Gastroesophageal sphincter (tissue), 4 donors: ENCODE measurements at places on chromosomes 5 and 9. TPM values are rescaled to one million over a fixed set of nuclear protein-coding genes. Genes with fewer than 3 reads are reported as not detected.

DNA sequence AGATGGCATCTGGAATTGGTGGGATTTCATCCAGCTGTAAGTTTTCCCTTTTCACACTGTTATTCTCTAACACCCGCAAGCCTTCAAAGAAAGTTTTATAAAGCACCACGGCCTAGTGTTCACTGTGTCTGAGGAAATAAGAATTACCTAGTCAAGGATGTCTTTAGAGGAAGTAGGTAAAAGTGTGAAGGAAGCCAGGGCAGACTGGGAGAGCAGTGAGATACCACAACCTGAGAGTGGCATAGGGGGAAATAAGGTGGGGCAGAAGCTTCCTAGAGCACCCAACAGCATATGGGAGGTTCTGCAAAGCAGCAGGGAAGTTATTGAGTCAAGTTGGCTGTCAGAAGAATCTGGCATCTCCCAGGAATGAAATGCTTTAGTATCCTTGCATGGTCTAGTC lies 241.2 kb downstream of the CETN3 start:
- no peak for ATAC-seq

DNA sequence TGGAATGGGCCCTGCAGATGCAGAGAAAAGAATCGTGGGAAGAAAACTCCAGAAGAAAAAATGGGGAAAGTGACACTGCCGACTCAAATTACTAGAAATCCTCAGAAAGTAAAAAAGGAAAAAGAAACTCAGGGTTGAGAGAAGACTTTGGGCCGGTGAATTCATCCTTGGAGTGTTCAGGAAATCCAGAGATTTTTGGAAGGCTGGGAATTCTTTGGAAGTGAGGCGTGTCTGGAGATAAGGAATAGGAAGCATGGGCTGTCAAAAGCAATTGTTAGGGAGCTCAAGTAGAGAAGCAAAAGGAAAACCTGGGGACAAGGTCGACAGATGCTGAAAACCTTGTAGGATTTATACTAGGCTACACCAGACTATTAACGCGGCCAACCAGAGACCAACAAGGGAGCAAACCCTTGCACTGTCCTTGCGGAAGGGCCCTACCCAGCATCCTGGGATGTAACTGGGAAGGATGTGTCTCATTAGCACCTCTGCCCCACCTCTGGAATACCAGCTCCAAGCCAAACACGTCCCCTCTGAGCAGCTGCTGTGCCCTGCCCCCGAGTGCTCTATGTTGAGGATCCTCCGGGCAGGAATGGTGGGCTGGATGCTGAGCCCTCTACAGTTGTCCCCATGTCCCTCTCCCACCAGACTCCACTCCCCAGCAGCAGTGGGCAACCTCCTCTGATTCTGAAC lies 11.6 kb downstream of the DAB2IP start:
- no peak for ATAC-seq

DNA sequence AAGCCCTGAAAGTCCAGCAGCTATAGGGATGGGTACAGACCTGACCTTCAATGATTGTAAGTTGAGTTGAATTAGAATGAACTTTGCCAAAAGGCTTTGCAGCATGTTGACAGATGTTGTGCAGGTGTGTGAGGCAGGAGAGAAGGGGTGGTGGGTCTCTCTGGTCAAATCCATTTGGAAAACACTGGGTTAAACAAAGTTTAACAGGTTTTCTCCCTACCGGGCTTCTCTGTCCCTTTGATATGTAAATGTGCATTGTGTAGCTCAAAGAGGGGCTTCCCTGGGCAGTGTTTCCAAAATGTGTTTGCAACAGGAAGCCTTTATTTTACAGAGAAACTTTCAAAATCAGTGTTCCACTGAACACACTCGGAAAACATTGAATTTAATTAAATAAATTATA lies 72.1 kb upstream of the BRINP1 start:
- no peak for ATAC-seq

- ATAC-seq: peak; percentile 58
Observed at GRCh38 chr9:95167998-95168397, 149.5 kb downstream of the FANCC start.

Gene PIP5K1B
- 0.67 TPM for total RNA-seq

DNA sequence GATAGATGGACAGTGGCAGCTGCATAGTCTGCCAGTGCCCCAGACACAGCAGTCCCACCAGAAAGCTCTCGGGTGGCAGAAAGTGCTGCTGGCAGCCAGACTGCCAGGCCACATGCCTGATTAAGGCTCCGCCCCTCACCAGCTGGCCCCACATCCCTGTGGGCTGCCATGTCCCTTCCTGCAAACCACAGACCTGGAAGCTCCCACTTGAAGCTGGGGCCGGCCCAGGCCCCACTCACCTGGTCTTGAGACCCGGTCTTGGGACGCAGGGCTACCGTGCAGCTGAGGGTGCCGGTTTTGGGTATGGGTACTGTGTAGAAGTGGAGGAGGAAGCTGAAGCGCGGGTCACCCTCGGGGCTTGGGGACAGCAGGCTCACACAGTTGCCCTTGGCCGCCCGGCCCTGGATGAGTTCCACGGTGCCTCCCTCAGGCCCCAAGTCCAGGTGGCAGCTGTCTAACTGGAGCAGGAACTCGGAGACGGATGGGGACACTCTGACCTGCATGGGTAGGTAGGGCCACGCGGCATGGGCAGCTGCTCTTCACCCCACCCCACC lies 15.3 kb downstream of the FPGS start:
- no peak for ATAC-seq

GRCh38 chr9:127336506-127337352 lies 60.2 kb upstream of the SLC2A8 start:
- ATAC-seq: peak; percentile 87

Gene CD74
- total RNA-seq: 142 TPM

Gene NRG2
- 3.2 TPM for total RNA-seq

DNA sequence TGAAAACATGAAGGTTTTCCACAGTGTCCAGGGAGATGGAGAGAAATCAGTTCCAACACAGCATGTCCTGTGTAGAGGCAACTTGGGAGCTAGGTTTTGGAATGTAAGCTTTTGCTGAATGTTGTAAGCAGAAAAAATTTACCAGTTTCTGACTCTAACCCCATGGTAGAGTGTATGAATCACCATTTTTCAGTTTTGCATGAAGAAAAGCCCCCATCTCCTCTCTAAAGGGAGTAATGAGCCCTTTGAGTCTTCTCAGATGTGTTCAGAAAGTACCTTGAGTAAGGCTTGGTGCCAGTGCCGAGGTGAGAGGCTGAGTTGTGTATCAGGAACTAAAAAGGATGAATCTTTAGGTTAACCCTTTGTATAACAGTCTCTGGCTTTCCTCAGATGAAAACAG lies 96.2 kb downstream of the ADRB2 start:
- ATAC-seq: no peak

Gene RMI1
- 4.8 TPM for total RNA-seq

- no peak for ATAC-seq
Observed at GRCh38 chr5:88058625-88059024, 210.0 kb downstream of the TMEM161B start.

GRCh38 chr5:93433422-93433821 lies 147.6 kb downstream of the NR2F1-AS1 start:
- ATAC-seq: no peak

Gene C5orf46
- not detected for total RNA-seq

Gene PTBP3
- 27.6 TPM for total RNA-seq

DNA sequence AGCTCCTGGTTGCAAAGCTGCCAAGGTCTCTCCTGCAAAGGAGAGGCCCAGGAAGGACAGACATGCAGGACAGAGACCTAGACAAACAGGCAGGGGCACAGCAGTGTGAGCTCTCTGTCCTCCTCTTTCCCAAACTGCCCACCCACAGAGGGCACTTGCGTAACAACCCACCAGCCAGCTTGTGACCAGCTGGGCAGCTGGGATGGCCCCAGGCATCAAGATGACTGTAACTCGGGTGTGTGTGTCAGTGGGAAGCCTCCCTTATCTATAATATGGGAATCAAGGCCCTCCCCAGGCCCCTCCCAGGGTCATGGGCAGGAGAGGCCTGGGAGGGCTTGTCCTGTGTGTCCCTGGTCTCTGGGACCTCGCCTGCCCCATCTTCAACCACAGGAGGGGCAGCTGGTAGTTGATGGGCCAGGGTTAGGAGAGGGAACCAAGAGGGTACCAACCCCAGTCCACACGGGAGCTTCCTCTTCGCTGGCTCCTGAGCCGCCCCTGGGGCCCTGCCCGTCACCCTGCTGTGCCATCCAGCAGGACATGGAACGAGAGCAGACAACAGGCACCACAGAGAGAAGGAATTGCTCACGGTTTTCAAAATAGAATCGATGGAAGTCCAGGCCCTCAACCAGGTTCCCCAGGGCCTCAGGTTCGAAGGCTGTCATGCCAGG lies 37.9 kb downstream of the SLC6A7 start:
- ATAC-seq: no peak

Gene RBM27
- total RNA-seq: 20.4 TPM

Gene C1QTNF2
- 6.9 TPM for total RNA-seq

GRCh38 chr5:175517824-175518450 lies 39.6 kb downstream of the SFXN1 start:
- ATAC-seq: no peak

DNA sequence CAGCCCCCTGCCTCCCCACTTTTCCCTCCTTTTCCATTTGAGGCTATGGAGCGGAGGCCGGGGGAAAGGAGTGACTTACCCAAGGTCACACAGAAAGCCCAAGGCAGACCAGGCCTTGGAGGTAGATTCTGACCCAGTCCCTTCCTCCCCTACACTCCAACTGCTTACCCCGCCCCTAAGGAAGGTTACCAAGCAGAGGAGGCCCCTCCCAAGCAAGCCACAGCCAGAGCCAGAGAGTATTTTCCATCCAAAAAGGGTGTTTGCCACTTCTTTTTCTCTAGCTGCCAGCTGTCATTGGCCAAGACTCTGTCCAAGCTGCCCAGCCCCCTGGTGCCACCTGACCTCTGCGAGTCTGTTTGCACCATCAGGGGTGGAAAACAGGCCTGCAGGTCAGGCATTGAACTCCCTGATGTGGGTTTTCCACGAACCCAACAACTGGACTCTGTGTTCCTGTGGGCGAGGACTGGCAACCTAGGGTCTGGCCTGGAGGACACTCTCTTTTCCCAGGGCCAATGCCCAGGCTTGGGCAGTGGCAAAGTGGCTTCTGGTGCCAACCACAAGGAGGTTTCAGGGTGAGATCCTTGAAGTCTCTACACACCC lies 6.3 kb upstream of the ASS1 start:
- ATAC-seq: no peak

GRCh38 chr9:124238546-124239140 lies 19.1 kb upstream of the NEK6 start:
- ATAC-seq: no peak

DNA sequence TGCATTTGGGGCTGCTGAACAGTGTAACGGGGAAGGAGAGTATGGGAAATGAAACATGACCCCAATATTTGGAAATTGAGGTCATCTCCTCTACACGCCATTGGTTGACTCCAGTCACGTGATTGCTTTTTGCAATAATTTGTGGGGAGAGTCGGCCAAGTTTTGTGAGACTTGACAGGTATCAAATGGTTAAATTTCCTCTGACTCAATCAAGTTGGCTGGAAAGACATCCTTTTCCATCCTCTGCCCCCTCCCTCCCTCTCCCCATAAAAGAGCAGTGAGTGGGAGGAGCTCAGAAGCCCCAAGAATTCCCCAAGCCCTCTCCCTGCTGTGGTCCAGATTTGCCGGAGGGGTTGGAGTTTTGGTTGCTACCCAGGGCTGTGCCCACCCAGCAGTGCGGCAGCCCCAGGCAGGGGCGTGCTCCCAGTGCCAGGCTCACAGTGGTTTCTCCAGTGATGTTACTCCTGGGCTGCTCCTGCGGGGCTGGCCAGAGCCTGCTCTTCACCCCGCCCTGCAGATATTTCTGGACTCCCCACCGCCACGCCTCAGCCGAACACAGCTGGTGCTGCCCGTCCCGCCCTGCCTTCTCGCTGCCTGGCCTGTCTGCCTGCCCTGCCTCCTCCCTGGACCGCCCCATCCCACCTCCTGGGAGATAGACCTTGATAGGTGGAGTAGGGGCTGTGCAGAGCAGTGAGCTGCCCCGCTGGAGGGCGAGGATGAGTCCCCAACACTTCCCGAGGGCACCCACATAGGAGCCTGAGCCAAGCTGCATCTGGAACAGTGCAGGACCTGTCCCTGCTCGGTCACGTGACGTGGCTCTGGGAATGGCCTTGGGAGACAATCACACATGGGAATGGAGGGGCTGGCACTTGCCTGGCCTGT lies 3.4 kb downstream of the COL5A1 start:
- peak; percentile 62 for ATAC-seq

DNA sequence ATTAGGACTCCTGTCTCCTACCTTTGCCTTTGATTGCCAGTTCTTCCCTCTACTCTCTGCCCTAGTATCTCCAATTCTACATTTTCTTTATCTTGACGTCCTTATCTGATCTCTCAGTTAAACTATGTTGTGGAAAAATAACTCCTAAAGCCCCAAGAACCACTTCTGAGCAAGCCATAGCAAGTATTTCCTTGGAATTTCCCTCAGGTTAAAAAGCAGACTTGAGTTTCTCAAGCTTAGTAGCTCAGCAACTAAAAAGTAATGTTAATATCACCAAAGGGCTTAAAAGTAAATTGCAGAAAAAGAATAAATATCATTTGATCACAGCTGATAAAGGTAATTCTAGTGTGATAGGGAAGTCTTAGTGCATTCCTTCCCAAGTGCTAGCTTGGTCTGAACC lies 13.2 kb upstream of the HSPB3 start:
- no peak for ATAC-seq

- no peak for ATAC-seq
Observed at GRCh38 chr9:21324047-21324446, 11.2 kb downstream of the KLHL9 start.

GRCh38 chr9:20054734-20055133 lies 265.9 kb upstream of the SLC24A2 start:
- ATAC-seq: no peak

GRCh38 chr5:56048124-56048523 lies 53.4 kb upstream of the IL6ST start:
- no peak for ATAC-seq

Gene COL5A1
- 63.4 TPM for total RNA-seq

DNA sequence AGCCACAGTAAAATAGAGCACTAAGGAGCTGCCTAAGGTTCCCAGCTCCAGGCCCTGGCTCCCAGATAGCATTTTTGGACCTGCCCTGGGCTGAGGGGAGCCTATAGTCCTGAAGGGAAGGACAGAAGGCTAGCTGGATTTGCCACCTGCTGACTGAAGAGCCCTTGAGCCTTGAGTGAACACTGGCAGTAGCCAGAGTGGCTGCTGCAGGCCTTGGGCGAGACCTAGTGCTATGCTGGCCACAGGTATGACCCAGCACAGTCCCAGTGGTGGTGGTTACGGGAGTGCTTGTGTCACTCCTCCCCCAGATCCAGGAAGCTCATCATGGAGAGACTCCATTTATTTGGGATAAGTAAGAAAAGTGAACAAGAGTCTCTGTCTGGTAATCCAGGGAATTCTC lies 10.3 kb upstream of the STX17 start:
- ATAC-seq: no peak

Gene SLC25A25
- total RNA-seq: 16.1 TPM

GRCh38 chr9:26157411-26157810 lies 479.2 kb upstream of the TUSC1 start:
- no peak for ATAC-seq
